Stimulated activated memory B cell treated with anti-CD40 and anti-IgM and Interleukin-4, amounts not matched to agents 10 μg/mL and 1 μg/mL and 100 μg/mL, for 72 hours (primary cell): ENCODE measurements at places on chromosomes 7 and 10.

DNA sequence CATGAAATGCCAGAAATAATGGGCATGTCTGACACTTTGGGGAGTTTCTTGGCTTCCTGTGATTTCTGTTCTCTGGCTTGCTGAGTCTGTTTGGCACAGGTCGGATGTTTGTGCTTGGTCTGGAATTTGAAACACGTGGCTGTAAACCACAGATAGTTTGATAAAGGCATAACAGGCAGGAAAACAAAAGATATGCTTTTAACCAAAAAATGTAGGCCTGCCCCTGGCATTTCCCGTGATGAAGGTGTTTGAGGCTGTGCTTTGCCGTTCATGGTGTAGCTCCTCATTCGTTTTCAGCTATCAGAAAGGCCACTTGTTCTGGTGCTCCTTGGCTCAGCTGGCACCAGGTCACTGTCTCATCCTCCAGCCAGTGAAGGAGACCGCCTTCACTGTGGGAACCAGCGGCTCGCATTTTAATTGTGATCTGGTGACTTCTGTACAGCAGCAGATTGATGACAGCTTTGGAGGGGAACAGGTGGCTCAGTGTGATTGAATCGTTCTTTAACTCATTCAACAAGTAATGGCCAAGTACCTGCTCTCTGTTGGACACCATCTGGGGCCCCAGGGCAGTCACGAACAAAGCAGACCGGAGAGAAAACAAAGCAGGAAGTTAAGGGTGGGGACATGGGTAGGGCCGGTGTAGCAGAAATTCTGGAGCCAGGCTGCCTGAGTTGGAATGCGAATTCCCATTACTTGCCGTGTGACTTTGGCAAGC lies 111.5 kb downstream of the CCNY start:
- no peak for ATAC-seq

GRCh38 chr7:157519246-157519645 lies 182.4 kb downstream of the DNAJB6 start:
- no peak for ATAC-seq

DNA sequence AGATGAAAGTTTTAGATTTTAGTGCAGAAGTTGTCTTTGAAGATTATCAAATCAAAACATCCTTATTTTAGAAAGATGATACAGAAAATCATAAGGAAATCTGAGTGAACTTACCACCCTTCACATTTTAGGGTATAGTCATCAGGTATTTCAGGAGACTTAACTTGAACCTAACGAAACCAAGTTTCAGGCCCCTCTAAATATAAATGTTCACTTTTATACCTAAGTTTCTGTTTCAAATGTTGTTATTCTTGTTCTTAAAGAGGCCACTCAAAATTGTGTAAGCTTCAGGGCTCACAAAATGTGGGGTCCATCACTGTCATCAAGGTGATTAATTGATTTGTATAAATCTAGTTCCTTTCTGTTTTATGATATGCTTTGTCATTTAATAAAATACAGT lies 216.2 kb downstream of the KIAA1217 start:
- no peak for ATAC-seq

DNA sequence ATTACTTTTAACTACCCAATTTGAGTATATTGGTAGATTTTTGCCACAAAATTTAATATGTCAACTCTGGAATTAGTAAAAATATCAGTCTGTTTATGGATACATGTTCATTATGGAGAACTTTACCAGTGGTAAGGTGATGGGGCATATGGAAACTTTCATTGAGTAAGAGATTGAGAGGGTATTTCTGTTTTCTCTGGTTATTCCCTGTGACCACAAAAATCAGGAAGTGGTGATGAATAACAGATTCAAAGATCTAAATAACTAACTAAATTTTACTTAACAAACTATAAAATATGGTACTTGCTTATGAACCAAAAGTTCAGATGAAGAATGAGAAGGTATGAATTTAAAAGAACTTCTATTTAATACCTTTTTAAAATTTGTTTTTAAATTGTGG lies 22.1 kb upstream of the STEAP4 start:
- no peak for ATAC-seq

DNA sequence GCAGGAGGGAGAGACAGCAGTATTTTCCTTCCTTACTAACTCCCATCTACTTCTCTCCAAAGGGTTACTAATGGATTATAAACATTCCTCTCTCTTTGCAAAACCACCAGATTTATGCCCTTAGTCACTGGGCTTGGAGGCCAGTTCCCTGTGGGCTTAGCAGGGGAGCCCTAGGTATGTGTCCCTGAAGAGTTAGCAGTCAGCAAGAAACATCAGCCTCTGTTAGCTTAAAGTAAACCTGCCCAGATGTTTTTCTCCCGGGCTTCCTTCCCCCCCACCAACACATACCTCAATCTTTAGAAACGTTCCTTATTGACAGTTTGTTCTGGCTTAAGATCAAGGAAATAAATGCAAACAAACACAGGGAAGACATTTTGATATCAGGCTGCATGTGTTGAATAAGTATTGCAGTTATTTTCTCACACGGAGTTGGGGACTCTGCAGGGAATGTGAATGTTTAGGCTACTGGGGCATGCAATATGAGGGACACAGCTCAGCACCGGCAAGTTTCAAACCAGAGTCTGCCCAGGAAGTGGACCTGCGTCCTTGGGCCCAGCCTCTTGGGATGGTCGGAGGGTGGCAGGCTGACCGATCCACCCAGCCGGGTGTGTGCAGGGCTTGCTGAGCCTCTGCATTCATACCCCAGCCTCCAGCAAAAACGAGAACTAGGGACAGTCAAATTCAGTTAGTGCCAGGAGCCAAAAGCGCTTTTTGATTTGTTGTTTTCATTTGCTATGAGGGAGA lies 252.0 kb upstream of the GRB10 start:
- ATAC-seq: no peak

- ATAC-seq: no peak
These were observed 63.0 kb upstream of the CYP26C1 start for GRCh38 chr10:92997620-92998019.

DNA sequence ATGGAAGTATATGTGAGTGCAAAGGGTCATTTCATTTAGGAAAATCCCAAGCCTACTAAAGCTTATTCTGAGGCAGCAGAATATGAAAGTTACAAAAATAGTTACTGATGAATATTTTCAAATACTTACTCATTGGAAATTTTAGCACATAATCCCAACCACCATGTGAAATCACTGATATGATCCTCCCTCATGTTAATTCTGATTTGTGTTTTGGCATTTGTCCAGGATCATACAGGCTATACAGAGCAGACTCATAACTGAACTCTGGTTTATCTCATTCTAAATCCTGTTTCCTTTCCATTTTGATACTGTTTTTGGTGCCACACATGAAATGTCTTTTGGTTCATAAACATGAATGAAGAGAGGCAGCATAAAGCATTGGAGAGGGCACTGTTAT lies 3.4 kb upstream of the FAM24B start:
- no peak for ATAC-seq

DNA sequence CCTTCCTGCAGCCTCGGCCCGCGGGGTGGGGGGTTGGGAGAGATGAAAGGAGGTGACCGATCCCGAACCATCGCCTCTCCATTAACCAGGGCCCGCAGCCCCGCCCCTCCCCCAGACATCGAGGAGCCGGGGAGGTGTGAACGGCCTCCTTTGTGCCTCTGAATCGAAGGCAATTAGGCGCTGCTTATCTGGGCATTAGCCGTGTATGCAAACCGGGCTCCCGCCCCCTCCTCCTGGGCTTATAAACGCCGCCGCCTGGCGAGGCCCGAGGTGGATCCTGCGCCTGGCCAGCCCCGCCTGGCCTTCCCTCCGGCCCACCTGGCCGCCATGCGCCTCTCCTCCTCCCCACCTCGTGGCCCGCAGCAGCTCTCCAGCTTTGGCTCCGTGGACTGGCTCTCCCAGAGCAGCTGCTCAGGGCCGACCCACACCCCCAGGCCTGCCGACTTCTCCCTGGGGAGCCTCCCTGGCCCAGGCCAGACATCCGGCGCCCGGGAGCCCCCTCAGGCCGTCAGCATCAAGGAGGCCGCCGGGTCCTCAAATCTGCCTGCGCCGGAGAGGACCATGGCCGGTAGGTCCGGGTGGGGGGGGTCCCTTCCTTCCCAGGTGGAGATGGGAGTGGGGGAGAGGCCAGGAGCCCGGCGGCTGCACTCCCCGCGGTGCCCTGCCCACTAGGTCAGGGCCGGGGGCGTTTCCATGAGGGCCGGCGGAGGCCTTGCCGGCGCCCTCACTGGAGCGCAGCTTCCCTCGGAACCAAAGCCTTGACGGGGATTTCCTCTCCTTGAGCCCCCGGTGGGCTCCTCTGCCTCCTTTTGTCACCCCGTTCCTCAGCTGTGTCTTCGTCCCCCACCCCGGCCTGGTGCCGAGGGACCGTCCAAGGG lies at the start of gene VENTX:
Gene VENTX, plus strand, starts transcription at position 268 of the 878 bp plus-strand sequence. Its CDS starts 60 bp downstream, at position 328.
- ATAC-seq: no peak

GRCh38 chr7:76125560-76125959 lies 76.1 kb upstream of the SRRM3 start:
- no peak for ATAC-seq

- peak; percentile 82 for ATAC-seq
These were observed 18.6 kb upstream of the SMO start for GRCh38 chr7:129169686-129170440.

DNA sequence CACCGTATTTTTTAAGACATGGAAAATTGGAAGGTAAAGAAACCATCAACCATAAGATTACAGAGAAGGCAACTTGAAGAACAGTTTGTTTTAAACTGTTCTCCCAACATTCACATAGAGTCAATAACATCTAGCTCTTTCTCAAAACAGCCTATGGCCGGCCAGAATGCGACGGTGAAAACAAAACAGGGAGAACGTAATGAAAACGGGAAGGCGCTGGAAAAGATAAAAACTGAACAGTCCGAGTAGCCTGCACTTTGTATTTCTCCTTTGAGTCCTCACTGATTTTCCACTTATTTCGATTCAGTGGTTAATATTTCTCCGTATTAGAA lies 637 bp downstream of the MICU1 start:
- ATAC-seq: no peak

- no peak for ATAC-seq
These were observed 23.5 kb upstream of the PPP3CB start for GRCh38 chr10:73519336-73519735.

DNA sequence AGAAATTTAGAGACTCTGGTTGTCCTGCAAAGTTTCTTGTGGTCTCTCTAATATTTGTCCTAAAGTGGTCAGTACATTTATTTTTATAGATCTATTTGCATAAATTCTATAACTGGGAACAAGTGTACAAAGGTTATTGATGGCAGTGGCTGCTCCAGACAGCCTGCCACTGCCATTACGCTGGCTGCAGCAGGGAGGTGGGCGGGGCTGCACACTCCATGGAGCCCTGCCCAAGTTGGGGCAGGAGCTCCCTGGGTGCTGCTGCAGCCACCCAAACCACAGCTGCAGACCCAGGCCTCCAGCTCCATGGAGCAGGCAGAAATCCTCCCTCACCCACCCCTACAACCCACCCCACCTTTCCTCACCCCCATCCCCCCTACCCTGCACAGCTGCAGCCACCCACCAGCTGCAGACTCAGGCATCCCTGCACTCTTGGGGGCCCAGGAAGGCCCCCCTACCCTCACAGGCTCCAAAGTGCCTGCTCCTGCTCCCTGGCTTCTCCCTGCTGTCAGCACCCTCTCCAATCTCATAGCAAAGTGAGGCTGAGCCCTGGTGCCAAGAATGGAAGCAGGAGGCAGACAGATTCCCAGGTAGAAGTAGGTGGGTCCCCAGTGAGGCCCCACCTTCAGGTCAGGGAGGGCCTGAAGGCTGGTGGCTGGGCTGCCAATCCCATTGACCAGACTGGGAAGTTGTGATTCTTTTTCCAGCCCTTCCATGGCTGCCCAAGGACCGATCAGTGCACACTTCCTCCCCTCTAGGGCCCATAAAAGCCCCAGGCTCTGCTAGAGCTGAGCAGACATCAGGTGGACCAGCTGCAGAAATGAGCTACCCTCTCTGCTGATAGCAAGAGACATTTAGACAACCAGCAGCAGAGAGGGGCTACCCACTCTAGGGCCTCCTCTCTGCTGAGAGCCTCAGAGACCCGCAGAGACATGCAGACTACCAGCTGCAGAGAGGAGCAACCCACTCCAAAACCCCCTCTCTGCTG lies 4.8 kb upstream of the CYP3A43 start:
- no peak for ATAC-seq

DNA sequence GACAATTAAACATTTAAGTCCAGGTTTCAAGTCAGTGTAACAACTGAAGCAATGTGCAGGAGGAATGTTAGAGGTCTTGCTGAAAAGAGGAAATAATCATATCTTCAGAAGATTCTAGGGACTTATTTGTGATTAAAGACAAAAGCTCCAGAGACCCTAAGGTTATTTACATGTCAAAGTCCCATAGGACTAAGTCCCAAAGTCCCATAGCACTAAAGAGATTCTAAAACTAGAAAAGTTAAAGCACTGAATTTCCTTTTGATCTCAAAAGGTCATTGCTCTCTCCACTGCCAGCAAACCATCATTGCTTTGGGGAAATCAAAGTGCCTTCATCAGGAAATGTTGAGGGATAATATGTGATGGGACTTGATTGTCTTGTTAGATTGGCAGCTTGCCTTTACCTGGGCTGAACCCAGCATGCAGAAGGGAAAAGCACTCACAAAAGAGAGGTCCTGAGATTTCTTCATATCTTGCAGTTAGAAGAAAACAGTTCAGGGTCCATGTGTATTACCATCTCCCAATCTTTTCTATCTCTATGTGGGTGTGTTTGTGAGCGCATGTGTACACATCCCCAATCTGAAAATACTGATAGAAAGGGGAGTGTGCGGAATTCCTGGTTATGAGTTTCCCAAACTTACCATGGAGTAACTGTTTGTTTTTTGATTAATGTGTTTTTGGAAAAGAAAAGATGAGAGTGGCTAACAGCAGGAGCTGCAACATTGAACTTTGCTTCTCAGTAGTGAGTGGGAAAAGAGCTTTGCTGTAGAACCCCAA lies 21.8 kb downstream of the NUDT13 start:
- ATAC-seq: no peak

GRCh38 chr10:15232279-15232678 lies 63.8 kb upstream of the NMT2 start:
- ATAC-seq: no peak

GRCh38 chr7:31493714-31494181 lies 20.1 kb upstream of the ITPRID1 start:
- ATAC-seq: no peak

- no peak for ATAC-seq
These were observed 40.4 kb downstream of the GTF2IRD1 start for GRCh38 chr7:74494076-74494548.

DNA sequence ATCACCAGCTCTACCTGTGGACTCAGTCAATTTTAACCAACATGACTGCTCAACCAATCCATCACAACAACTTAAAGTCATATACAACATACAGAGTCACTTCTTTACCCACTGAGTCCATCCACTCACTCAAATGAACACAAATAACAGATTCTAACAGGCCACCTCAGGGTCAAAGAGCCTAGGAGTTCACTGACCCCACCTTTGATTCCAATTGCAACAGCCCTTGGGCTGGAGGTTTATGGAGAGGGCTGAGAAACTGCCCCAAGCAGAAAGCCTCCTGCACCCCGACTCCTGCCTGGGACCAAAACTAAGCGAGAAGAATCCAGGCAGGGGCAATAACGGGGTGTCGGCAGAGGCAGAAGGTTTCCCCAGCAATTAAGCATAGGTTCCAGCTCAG lies 263.8 kb downstream of the PARD3 start:
- ATAC-seq: no peak
